Effector memory CD4-positive, alpha-beta T cell (primary cell): ENCODE measurements at places on chromosomes 6 and 20.

DNA sequence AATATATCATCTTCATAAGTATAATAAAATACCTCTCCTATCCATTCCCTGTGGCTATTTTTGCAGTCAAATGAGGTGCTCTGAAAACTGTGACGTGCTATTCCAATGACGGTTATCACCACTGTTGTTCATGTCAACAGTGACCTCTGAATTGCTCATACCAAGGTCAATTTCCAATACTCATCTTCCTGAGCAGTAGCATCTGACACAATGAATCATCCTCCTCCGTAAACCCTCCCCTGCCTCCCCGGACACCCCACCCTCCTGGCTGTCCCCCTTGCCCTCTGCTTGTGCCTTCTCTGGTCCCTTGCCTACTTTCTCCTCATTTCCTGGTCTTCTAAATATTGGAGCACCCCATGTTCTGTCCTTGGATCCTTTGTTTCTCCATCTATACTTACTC, 77.7 kb upstream of the SLC22A23 start:
- DNase-seq = no peak

DNA sequence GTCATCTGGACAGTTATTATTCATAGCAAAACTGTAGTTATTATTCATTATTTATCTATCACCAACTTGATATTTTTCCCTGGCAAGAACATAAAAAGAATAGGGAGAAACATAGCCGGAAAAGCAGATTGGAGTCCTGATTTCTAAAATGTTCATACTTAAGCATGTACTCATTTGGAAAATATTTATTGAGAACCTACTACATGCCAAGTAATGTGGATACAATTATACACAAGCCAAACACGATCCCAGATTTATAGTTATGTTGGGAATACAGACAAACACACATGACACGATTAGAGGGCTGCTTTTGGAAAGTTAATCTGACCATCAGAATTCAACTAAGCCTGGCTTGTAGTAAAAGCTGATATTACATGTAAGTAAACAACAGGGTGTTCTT, 30.7 kb downstream of the ARHGAP18 start:
- DNase-seq = no peak

- DNase-seq = no peak
Measured at GRCh38 chr6:88165087-88165843, 882 bp downstream of the CNR1 start.

DNA sequence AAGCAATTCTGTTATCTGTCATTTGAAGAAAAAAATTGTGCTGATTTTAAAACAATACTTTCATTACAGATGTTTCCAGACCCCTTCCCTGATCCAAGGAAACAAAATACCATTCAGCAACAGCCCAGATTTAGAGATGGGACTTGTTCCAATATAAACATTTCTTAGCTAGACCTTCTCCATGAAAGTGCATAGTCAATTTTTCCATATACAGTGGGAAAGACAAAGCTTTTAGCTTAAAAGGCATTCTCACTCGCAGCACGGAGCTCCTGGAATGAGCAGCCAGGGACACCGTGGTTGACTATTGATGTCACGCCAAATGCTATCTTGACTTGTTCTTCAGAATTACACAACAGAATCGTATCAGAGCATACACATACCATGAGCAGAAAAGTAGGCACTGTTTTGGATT, 21.5 kb downstream of the LAMA4 start:
- DNase-seq = no peak

GRCh38 chr6:12324748-12325147, 34.6 kb downstream of the EDN1 start:
- DNase-seq = no peak

- DNase-seq = no peak
Measured at GRCh38 chr6:14992382-14992781, 253.5 kb upstream of the JARID2 start.

DNA sequence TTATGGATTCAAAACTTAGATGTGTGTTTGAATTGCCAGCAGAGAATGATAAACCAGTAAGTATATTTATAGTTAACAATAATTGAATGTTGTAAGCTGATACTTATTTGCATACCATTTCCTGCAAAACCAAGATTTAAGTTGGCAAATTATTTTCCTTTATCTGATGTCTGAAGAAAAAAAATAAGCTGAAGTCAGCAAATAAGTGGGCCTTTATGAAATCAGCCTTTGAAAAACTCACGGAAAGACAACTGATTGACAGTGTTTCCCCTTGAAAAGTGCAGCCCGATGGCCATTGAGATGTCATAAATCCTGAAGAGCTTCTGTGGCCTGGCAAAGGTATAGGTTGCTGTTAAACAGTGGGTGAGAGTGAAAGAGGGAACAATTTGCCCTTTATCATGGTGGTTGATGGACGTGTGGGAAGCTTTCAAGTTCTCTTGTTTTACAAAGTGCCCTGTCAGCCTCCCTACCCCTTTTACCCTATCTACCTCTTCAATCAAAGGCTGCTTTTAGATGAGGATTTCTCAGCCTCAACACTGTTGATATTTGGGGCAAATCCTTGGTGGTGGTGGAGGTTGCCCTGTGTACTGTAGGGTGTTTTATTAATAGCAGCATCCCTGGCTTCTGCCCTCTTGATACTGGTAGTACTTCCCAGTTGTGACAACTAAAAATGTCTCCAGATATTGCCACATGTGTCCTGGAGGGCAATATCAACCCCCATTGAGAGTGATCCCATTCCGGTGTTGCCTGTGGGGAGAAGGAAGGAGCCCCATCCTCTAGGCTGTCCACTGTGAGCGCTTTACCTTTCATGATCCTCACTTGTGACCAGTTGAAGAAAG, 50.2 kb downstream of the VAPB start:
- no peak for DNase-seq

DNA sequence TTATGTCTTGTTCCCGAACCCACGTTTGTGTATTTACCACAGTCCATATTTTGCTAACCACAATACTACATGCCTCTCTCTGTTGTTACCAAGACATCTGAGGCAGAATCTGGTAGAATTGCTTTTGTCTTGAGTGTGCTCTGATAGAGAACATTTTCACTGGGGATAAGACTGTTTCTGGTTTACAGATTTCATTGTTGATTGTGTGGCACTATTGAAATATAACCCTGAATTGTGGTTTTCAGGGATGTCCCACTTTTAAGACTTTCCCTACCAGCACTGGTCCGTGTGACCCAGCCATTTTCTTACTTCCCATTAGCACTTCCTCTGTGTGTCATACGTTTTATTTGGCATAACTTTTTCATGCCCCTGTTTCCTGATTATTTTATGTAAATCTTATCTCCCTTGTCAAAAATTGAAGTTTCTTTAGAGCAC, 12.2 kb downstream of the NCOA7 start:
- DNase-seq = no peak

DNA sequence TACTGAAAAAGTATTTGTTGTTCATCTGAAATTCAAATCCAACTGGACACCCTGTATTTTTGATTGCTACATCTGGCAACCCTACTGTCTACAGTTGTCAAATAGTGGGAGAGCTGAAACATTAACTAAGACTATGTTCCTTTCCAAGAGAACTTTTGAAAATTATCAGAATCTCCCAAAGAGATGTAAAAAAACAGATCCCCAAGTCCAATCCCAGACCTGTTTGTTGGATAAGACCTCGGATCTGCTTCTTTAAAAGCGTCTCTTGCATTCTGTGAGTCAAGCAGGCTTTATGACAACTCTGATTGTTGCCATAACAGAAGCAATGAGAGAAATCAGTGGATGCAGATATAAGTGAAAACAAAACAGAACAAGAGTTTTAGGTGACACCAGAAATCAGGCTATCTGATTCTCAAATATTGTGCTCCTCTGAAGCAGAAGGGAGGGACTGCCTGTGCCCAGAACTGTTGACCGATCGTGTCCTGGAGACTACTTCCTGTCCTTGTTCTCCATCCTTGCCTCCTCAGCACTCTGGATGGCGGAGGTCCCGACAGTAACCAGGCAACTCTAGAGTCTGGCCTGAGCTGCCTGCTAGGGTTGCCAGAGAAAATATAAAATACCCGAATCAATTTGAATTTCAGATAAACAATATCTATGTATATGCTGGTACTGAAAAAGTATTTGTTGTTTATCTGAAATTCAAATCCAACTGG, 853.8 kb downstream of the MAFB start:
- no peak for DNase-seq

- no peak for DNase-seq
Measured at GRCh38 chr6:83071023-83071422, 3.6 kb downstream of the DOP1A start.

DNA sequence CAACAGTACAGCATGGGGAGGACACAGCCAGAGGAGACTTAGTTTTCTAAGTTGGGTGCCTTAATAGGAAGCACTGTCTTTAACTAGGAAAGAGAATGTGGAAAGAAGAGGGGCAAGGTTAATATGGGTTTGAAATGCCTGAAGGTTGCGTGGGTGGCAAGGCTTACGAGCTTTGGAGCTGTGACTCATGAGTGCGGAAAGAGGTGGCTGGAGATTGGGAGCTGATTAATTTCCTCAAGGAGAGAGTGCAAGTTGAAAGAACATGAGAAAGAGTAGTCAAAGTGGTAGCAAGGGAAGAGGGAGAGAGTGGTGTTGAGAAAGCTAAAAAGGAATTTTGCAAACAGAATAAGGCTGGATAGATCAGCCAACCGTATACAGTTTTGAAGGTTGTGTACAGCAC, 315.1 kb upstream of the PRND start:
- no peak for DNase-seq

DNA sequence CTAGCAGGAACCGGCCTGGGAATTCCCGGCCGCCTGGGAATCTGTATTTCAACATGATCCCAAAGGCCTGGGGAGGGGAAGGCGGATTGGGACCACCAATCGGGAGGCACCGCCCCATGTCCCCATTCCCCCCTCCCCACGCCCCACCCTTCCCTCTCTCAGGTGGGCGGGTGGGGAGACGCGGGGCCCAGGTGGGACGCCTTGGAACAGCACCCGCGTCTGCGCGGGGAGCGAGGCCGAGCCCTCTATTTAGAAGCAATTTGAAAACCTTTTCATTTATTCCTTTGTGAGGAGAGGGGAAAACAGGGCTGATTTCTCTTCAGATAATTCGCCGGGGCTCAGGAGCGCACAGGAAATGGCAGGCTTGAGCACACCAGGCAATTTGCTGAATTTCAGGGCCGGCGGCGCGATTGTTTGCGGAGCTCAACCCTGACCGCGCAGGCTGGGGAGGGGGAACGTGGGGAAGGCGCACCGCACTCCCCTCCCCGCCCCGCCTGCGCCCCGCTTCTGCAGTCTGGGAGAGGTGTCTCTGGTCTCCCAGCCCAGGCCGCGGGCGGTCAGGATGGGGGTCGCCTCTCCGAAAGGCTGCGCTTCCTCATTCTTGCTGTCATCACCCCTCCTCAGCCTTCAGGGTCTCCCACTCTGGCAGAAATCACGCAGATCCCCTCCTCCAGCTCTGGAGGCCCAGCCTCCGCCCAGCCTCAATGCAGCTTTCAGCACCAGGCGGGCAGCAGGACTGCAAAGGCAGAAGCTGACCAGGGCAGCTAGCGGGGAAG, 170.0 kb downstream of the GRM4 start:
- no peak for DNase-seq

- no peak for DNase-seq
Measured at GRCh38 chr6:154510144-154510905, at the start of gene CNKSR3. Gene CNKSR3, minus strand, starts transcription at chr6:154510685. Its CDS starts 571 bp downstream, at chr6:154510114.

- no peak for DNase-seq
Measured at GRCh38 chr20:61027218-61027617, 224.8 kb upstream of the CDH4 start.

DNA sequence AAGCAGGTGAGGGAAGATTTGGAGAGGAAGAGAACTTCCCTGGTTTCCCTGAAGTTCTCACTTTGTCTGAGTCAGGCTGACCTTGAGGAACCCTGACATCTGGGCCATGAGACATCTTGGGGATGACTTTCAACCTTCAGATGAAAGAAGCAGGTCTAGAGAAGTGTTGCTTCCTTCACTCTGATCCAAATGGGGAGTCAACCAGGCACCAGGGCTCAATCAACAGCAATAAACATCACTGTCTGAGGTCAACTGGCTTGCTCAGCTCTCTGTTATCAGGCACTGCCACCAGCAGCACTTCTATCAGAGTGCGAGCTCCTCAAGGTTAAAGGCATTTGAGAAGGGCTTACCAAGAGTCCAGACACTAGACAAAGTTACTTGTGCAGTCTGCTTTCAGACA, 6.3 kb downstream of the ACOT8 start:
- DNase-seq = no peak

GRCh38 chr6:5697508-5697907, 309.2 kb downstream of the NRN1 start:
- no peak for DNase-seq

DNA sequence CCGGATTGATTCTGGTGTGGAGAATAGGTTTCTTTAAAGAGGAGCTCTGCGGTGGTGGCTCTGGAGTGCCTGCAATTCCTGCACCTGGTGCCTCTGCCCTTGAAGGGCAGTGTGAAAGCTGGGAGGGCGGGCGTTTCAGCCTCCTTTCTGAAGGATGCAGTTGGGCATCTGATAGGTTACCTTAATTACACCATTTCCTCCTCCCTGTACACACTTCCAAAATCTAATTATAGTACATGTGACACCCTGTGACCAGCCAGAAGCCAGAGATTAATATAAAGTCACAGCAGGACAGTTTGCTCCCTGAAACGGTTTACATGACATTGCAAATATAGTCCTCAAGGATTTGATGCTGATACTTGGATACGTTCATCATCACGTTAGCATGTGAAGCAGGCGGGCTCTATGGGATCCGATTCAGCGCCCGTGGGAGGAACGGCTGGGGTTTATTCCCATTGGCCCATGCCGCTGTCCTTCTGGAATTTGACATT, 548.2 kb downstream of the QKI start:
- DNase-seq = no peak

DNA sequence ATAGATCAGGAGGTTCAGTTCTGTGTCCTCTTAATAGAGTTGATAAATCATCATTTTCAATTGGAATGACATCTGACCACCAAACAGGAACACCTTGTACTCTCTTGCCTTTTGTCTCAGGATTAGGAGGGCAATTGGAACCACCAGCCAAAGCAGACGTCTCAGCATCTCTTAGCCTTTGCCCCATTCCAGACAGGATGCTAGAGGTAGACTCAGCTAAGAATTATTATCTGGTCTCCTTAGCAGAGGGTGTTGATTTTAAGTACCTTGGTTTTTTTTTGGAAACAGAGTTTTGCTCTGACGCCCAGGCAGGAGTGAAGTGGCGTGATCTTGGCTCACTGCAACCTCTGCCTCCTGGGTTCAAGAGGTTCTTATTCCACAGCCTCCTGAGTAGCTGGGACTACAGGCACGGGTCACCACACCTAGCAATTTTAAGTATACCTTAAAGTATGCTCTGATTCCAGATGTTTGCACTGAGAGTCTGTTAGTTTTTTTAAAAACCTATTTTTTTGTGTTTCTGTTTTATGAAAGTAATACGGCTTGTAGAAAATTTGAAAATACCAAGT, 28.0 kb upstream of the ELOVL5 start:
- DNase-seq = no peak

- no peak for DNase-seq
Measured at GRCh38 chr6:2643935-2644539, 106.7 kb downstream of the MYLK4 start.
